ENCODE measurements at places on chromosomes 16 and 17. TPM values are rescaled to one million over a fixed set of nuclear protein-coding genes. Genes with fewer than 3 reads are reported as not detected.

DNA sequence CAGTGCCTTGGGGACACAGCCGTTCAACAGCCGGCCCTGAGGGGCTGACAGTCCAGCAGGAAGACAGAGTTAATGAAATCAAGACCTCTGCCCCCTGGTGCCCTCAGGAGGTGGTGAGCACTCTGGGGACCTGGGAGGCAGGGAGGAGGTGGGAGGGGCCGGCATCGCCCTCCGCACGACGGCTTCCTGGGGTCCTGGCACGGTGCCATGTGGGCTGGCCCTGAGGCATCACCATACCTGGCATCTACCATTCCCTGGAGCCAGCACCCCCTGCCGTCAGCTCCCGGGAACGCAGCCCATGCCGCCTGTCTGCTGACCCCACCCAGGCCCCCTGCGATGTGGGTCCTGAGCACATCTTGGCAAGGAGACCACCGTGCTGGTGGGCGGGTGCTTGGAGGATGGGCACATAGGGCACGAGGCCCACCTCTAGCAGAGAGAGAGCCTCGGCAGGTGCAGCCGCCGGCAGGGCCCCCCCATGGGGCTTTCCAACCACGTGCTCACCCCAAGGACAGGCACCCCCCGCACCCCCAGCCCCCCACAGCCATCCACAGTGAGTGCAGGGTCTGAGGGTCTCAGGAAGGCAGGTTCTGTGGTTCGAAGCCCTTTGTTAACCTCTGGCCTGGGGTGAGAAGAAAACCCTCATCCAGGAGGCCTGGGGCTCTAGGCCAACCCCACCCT, 52.5 kb downstream of the ZFPM1 start:
- H3K4me3 ChIP-seq, result no peak overlapping the region
- H3K36me3 ChIP-seq, result no peaks in the 10 kb centered on the region
- no peak overlapping the region for H3K27ac ChIP-seq
- H3K4me1 ChIP-seq, result no peaks in the 10 kb centered on the region
- H3K27me3 ChIP-seq, result no peaks in the 10 kb centered on the region
- DNase-seq, result peak; percentile 72

DNA sequence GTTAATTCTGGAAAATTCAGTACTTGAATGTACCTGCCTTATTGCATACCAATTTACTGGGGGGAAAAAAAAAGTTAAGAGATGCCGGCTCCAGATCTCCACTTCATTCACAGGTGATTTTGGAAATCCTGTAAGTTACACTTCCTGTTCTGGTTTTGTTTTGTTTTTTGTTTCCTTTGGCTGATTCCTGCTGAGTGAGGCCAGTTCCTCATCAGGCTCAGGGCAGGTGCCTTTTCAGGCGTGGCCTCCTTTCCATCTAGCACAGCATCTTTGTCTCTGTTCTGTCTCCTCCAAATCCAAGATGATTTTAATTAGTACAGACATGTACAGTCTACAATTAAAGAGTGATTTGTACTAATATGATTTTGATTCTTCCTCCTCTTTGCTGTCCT, 19.2 kb downstream of the CYB561 start:
- peaks cover 8% of the 10 kb centered on the region for H3K36me3 ChIP-seq
- H3K4me3 ChIP-seq, result no peak overlapping the region
- no peak for DNase-seq
- no peaks in the 10 kb centered on the region for H3K27me3 ChIP-seq

DNA sequence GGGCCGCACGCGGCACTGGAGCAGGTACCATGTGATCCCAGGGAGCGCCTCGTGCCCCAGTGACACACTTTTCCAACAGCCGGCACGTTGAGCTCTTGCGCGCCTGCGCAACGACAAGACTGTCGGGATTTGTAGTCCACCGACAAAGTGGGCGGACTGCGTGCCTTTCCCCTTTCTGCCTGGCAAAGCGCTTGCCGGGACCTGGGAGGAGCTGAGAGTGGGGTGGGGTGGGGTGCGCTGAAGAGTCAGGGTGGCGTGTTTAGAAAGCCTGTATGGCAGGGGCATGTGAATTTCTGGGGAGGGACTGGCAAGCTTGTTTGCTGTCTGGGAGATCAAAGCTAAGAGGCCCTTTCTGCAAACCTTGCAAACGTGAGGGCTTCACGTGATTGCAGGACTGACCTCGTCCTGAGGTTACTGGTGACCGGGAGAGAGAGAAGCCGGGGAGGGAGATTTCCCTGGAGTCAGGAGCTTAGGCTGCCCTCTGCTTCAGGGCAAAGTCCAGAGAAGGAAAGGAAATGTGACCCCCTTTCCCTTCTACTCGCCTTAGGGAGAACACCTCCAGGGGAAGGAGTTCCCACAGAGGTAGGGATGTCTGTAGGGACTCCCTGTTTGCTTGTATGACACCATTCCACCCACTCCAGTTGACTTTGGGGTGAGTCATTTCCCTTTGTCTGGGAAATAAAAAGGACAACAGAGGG, 429 bp upstream of the NR1D1 start:
- peaks cover 80% of the 10 kb centered on the region for H3K4me1 ChIP-seq
- H3K4me3 ChIP-seq, result peak overlapping the region; percentile 83
- H3K27me3 ChIP-seq, result no peaks in the 10 kb centered on the region
- peak; percentile 99 for DNase-seq

DNA sequence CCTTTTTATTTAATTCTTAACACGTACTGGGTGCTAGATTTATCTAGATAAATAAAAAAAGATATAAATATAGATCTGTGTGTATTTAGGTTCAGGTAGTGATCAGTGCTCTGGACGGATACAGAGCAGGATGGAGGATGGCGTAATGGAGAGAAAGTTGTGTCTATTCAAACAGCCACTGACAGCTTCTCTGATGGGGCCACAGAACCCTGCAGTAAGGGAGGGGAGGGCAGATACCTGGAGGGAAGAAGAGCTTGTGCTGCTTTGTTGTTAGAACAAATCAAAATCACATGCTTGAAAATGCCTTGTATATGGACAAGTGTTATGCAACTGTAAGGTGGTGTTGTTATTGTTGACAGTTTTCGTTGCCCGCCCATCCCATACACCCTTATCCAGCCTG, 170.2 kb downstream of the UTP18 start:
- H3K27ac ChIP-seq, result no peak overlapping the region
- no peaks in the 10 kb centered on the region for H3K4me1 ChIP-seq
- H3K27me3 ChIP-seq, result no peaks in the 10 kb centered on the region
- no peak for DNase-seq
- H3K4me3 ChIP-seq, result no peak overlapping the region

DNA sequence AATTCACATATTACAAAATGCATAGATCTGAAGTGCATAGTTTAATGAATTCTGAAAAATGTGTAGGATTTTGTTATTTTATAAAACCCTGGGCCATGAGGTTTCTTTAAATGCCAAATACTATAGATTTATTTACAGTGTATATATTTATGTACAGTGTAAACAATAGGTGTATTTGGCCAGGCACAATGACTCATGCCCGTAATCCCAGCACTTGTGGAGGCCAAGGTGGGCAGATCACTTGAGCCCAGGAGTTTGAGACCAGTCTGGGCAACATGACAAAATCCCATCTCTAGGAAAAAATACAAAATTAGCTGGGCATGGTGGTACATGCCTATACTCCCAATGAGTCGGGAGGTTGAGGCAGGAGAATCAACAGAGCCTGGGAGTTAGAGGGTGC, 249.4 kb downstream of the PRKCA start:
- no peak overlapping the region for H3K27ac ChIP-seq
- peaks cover 12% of the 10 kb centered on the region for H3K4me1 ChIP-seq
- no peaks in the 10 kb centered on the region for H3K27me3 ChIP-seq
- no peaks in the 10 kb centered on the region for H3K36me3 ChIP-seq
- no peak for DNase-seq
- no peak overlapping the region for H3K4me3 ChIP-seq

DNA sequence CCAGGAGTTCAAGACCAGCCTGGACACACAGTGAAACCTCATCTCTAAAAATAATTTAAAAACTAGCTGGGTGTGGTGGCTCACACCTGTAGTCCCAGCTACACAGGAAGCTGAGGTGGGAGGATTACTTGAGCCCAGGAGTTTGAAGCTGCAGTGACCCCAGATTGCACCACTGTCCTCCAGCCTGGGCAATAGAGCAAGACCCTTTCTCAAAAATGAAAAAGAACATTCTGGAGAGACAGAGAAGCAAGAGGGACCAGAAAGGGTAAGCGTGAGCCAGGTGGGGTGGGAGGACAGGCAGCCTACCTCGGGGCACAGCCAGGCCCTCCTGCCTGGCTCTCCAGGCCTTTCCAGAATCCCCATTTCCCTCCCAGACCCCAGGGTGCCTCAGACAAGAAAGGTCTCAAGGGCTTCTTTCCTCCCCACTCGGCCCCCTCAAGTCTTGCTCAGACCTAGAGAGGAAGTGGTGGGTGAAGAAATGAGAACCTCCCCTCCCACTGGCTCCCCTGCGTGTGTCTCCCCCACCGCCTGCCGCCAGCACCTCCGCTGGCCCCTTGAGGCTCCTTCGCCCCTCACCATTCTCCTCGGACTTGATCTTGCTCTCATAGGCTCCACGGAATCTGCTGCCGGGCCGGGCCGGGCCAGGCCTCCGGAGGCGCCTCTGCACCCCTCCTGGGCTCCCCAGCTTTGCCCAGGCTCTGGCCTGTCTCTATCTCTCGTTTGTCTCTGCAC, 503 bp downstream of the C16orf54 start:
- H3K27me3 ChIP-seq, result no peaks in the 10 kb centered on the region
- H3K4me3 ChIP-seq, result peak overlapping the region; percentile 62
- peaks cover 14% of the 10 kb centered on the region for H3K4me1 ChIP-seq
- peak; percentile 56 for DNase-seq
- H3K36me3 ChIP-seq, result no peaks in the 10 kb centered on the region
- peak overlapping the region; percentile 73 for H3K27ac ChIP-seq

DNA sequence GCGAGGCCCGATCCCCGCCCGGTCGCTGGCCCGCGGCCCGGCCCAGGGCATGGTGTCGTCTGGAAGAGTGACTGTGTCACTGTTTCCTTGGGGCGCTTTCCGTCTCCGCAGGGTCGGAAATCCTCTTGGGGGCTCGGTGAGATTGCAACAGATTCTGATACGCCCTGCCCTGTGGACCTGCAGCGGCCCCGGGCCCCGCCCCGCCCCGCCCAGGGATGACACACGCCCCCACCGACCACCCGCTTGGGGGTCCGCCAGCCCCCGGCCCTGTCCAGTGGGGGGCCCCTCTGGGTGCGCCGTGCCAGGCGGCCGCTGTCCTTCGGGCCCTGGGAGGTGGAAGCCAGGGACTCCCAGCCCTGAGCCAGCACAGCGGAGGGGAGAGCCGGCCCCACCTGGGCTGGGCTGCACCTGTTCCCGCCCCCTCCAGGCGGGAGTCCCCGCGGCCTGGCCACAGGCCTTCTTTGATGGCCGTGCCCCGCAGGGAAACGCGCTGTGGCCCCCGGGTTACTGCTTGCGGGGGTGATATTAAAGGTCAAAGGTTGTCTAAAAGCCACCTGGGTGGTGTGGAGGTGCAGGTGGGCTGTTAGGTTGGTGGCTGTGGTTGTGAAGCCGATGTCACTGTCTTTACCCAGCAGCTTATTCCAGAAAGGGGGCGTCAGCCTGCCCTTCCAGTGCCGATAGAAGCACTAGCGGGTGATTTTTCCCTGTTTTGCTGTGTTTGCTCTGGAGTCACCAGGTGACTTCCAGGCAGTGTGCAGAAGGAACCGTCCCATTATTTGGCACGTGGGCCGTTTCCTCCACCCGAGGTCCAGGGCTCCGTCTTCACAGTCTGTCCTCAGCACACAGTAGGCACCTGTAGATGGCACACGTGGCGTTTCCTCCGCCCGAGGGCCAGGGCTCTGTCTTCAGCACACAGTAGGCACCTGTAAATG, 752 bp downstream of the TBC1D24 start:
- peaks cover 25% of the 10 kb centered on the region for H3K27me3 ChIP-seq
- H3K4me3 ChIP-seq, result peak overlapping the region; percentile 84
- peak overlapping the region; percentile 84 for H3K27ac ChIP-seq
- peaks cover 36% of the 10 kb centered on the region for H3K4me1 ChIP-seq
- no peaks in the 10 kb centered on the region for H3K36me3 ChIP-seq
- DNase-seq, result no peak

GRCh38 chr16:77468831-77469230, 34.0 kb upstream of the ADAMTS18 start:
- DNase-seq, result no peak
- H3K27ac ChIP-seq, result no peak overlapping the region
- no peaks in the 10 kb centered on the region for H3K4me1 ChIP-seq

GRCh38 chr17:64779376-64780095, 117.4 kb upstream of the SMURF2 start:
- DNase-seq, result peak; percentile 63
- H3K27me3 ChIP-seq, result no peaks in the 10 kb centered on the region
- H3K36me3 ChIP-seq, result peaks cover 16% of the 10 kb centered on the region

DNA sequence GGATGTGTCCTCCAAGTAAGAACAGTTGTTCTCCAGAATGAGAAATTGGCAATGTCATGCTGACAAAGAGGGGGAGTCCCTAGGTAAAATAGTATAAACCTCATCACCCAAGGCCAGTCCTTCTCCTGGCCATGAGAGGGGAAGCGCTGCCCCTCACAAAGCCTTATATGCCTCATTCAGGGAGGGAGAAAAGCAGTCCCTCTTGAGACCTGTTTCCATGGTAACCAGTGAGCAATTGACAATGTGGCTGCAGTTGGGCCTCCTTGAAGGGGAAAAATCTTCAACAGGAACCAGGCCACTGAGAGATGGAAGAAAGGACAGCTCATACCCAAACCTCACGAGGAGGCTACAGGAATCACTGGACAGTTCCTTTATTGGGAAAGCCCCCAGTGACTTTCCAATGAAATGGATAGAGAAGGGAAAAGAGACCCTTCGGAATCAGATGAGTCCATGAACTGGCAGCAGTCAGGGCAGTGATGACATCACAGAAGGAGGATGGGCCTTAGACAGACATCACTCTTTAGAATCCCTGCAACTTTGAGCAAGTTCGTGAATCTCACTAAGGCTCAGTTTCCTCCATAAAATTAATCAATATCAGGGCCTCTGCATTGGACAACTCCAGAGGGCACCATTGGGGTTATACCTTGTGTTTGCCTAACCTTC, 275.7 kb downstream of the TOX3 start:
- H3K36me3 ChIP-seq, result no peaks in the 10 kb centered on the region
- no peaks in the 10 kb centered on the region for H3K27me3 ChIP-seq
- H3K4me3 ChIP-seq, result no peak overlapping the region
- no peaks in the 10 kb centered on the region for H3K4me1 ChIP-seq

GRCh38 chr17:51422634-51423033, 162.3 kb downstream of the UTP18 start:
- H3K27me3 ChIP-seq, result peaks cover 6% of the 10 kb centered on the region
- H3K4me1 ChIP-seq, result no peaks in the 10 kb centered on the region
- DNase-seq, result no peak
- H3K27ac ChIP-seq, result no peak overlapping the region
- no peak overlapping the region for H3K4me3 ChIP-seq

- H3K4me1 ChIP-seq, result peaks cover 27% of the 10 kb centered on the region
- H3K4me3 ChIP-seq, result peak within 1 kb of the TSS; percentile 88
- peak within 1 kb of the TSS; percentile 81 for H3K27ac ChIP-seq
- peaks cover 7% of the 10 kb centered on the region for H3K27me3 ChIP-seq
- peaks cover 12% of the 10 kb centered on the region for H3K36me3 ChIP-seq
Measured at GRCh38 chr16:787978-788398, at the start of gene RPUSD1. Gene RPUSD1, minus strand, starts transcription at chr16:788381. Its CDS starts 644 bp downstream, at chr16:787737.

RSAD1 gene
- total RNA-seq, result 29.2 TPM

TPPP3 gene
- 123 TPM for total RNA-seq

RHBDF2 gene
- total RNA-seq, result 47.8 TPM
